Fibroblast of skin of left quadriceps (primary cell): ENCODE measurements at places on chromosomes 7 and 10.

DNA sequence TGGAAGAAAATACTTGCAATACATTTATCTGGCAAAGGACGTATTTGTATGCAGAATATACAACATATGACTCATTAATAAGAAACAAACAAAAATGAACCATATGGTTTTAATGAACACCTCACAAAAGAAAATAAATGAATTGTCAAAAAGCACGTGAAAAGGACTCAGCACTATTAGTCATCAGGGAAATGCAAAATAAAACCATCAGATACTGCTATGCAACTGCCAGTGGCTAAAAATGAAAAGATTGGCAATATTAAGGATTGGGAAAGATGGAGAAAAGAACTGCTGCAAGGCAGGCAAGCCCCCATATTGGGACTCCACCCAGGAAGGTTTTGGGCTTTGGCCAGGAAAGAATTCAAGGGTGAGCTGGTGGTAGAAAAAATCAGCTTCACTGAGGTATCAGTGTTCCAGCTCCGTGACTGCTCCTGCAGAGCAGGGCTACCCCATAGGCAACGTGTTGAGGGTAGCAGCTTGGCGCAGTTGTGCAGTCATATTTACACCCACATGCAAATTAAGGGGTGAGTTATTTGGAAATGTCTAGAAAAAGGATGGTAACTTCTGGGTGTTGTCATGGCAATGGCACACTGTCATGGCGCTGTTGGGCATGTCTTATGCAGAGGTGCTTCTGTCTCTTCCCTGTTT lies 72.7 kb downstream of the CUBN start:
- DNase-seq = peak; percentile 82

DNA sequence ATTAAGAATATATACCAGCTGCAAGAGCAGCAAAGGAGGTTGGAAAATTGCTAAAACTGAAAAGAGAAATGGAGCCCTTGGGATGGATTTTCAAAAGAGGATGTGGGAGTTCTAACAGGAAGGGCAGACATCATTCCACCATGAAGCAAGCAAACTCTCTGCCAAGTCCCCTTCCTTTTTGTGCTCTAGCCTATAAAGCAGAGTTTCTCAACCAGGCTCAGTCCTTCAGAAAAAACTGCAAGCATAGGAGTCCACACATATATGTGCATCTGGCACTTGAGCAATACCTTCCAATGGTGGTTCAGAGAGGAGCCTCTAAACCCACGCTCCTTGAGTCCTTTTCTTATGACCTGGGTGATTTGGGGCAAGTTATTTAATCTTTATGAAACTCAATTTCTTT lies 98.6 kb upstream of the MKX start:
- DNase-seq = no peak

DNA sequence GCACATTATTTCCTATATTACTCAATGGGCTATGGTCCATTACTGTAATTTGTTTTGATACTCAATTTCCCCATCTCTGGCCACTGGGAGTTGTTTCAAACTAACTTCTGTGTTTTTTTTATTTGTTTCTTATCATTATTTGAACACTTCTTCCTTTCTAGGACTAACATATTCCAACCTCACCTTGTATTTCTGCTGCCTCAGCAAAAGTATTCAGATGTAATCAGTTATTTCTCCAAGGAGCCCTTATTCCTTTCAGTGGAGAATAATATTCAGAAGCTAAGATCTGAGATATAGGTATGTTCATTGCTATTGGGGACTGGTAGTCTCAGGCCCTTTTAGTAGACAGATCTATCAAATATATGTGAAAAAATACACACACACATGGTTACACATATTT lies 36.9 kb downstream of the TMEM168 start:
- no peak for DNase-seq

DNA sequence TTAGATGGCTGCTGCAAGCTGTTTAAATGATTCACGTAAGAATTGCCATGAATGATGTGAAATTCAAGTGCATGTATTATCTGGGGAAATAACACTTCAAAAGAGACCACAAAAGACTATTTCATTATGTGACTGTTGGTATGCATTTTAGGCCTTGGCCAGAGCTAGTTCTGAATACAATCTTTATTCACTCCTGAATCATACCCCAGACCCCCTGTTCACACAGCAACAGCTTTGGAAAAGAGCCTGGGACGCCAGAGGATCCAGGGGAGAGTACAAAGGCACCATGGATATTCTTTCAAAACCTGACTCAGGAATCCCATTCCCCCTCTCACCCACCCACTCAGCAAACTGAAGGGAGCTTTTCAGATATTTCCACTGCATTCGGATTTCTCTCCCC lies 377.1 kb upstream of the DPP6 start:
- no peak for DNase-seq

DNA sequence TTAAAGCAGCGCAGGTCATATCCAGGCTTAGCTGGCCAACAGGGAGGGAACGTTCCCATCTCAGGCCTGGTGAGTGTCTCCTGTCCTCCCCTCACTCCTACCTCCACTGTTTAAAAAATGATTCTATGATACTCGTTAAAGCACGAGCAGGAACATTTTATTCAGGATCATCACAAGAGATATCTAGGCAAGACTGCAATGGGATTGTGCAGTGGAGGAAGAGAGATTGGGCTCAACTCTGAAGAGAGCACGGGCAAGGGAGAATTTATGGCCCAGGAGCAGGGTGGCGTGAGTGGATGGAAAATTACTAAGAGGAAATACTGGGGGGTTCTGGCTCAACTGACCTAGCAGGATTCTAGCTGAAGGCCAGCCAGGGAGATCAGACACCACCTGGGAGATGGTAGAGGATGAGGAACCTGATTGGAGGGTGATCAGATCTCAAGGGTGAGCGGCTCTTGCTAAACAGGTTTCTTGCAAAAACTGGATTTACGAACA lies 9.0 kb upstream of the HSPB1 start:
- no peak for DNase-seq

DNA sequence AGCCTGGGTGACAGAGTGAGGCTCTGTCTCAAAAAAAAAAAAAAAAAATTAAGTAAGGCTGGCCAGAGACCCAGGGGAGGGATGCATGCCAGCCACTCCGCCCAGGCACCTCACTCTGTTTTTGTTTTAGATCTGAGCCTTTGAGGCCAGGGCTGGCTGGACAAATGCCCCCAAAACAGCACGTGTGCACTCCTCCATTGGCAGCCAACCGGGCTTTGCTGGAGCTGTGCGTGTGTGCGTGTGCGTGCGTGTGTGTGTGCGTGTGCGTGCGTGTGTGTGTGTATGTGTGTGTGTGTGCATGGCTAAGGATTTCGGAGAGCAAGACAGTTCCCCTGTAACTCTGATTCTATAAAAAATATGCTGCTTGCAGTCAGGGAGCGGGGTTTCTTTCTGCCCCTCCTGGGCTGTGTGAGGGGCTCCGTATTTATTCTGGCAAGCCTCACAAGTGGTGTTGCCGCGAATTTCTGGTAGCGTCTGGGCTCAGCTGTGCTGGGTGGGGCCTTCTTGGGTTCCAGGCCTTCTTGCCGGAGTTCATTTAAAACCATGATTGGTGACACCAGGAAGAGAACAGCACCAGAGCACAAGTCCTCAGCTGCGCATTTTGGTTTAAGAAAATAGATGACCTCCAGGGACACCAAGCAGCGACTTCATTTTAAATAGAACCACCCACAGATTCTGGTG lies 28.1 kb upstream of the UNCX start:
- no peak for DNase-seq

DNA sequence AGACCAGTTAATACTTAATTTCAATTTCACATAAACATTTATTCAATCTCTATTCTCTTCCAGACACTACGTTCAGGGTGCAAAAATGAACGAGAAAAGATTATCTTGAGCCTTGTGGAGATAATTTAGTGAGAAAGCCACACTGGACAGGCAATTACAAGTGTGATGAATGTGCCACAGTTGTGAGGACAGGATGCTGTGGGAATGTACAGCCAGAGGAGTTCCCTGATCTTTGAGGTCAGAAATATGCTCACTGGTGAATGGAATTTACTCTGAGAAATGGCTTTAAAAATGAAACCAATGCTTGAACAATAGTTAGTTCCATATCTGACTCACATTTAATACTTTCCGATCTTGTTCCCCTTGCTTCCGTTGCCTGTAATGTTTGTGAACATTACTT lies 864.8 kb downstream of the GATA3 start:
- no peak for DNase-seq

GRCh38 chr10:119423510-119424257 lies 118.8 kb downstream of the RGS10 start:
- no peak for DNase-seq

DNA sequence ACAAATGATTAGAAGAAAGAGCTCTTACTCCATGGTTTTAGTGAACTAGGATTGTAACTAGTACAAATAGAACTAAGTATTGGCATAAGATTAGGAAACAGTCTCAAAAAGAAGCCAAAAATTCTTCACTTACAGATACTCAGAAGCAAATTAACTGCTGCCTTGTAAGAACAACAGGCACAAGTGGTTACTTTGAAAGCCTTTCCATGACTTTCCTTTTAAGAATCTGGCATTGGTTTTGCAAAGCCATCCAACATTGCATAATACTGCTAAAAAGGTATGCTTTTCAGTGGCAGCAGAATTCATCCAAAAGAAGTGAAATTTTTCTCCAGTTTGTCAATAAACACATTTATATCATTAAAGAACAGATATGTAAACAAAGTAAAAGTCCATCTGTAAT lies 126.8 kb upstream of the ODAD2 start:
- peak; percentile 51 for DNase-seq

DNA sequence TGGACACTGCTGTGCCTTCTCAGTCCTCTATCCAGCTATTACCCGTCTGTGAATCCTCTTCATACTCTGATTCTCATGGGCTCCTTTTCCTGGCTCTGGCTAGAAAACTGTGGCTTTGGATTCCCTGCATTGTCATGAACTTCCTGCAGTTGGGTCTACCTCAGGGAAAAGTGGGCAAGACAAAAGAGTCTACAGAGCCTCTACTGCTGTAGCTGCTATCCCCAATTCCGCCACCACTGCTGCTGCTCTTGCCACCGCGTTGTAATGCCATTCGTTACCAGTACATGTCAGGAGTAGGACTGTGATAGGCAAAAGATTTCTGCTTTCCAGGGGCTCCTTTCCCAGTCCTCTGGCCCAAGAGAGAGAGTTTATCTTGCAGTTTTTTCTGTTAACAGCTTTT lies 23.9 kb upstream of the PPP1R17 start:
- no peak for DNase-seq

DNA sequence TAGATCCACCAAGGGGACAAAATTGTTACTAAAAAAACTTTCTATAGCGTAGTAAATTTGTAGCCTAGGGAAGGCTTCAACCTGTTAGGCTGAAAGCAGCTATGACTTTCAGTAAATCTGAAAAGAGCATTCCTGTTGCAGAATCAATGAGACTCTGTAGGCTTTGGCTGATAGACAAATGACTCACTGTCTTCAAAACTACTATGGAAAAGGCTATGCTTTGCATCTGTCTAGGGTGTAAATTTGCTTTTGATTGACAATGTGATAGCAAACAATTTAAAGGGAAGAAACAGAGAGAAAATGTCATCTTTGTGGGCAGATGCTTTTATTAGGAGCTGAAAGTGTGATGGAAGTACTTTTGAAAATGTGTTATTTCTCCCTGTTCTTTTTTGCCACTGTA lies 60.6 kb downstream of the ARL5B start:
- DNase-seq = no peak

GRCh38 chr7:100120733-100121036 lies 1.3 kb downstream of the CNPY4 start:
- no peak for DNase-seq

DNA sequence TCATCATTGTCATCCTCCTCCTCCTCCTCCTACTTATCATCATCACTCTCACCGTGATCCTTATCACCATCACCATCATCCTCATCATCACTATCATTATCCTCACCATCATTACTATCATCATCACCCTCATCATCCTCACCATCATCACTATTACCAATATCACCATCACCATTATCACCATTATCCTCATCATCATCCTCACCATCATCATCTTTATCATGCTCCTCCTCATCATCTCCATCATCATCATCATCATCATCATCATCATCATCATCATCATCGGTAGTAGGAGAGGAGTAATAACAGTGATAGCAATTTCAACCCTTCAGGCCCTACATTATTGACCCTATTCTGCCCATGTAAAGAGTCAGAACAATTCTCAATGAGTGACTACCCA lies 345.9 kb upstream of the ZNF32 start:
- DNase-seq = no peak

DNA sequence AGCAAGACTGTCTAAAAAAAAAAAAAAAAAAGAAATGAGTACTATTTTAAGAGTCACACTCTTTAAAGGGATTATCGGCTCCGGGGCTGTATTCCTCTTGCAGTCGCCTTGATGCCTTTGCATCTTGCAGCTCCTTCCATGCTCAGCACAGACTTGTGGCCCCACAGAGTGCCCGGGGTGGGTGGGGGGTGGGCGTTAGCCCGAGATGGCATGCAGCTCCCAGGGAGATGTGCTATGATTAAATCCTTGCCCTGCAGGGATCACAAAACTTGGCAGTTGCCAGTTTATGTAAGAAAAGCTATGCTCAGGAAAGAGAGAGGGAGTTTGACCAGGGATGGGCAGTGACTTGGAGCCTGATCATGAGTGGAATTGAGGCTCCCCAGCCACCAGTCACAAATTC lies 81.9 kb downstream of the CCDC3 start:
- no peak for DNase-seq

- no peak for DNase-seq
Observed at GRCh38 chr10:132542086-132542775, 4.6 kb downstream of the INPP5A start.

- no peak for DNase-seq
Observed at GRCh38 chr7:93921607-93922566, at the start of gene GNG11. Gene GNG11 (plus strand): TSS chr7:93921735. CDS start chr7:93922138, 403 bp downstream.

DNA sequence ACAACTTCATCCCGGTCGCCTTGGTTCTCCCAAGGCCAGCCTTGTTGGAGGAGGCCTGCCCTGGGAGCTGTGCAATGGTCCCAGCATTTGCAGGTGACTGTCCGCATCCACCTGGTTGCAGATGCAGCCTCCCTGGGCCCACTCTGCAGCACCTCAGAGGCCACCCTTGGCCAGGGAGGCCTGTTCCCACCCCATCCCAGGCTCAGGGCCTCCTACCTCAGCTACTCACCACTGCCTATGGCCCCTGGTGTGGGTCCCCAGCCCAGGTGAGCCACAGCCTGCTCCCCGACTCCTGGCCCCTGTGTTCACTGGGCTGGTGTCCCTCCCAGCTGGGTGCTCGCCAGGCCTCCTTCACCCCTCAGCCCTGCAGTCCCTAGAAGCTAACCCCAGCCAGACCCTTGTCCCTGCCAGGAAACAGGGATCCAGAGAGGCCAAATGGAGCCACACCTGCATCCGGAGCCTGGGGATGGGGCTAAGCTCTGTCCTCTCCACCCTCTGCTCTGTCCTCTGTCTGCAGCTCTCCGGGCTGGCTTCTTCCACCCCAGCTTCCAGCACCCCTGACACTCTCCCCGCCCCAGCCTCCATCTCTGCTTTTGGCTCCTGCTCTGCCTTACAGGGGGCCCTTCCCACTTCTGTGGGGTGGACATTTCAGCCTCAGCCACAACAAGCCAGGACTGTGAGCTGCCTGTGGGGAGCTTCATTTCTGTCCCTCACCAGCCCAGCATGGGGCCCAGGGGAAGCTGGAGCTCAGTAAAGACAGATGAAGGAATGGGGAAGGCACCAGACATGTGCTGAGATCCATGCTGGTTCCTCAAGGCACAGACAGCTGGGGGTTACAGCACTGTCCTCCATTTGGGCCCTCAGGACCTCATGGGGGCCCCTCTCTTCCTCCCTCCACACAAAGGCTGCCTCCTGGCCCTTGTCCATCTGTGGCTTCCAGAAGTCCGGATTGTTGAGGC lies 35.6 kb upstream of the ANTXRL start:
- DNase-seq = no peak

- no peak for DNase-seq
Observed at GRCh38 chr10:45325116-45325515, 9.7 kb upstream of the OR13A1 start.

GRCh38 chr10:118729641-118730258 lies 25.0 kb downstream of the CACUL1 start:
- DNase-seq = no peak
